GM04503 (cell line): ENCODE measurements at places on chromosomes 4 and X.
A peak's percentile ranks its signal among the peaks of the same experiment; 100 is the strongest.

- no peak for DNase-seq
These were observed 16.8 kb downstream of the FGFR3 start for GRCh38 chr4:1809754-1810502.

- DNase-seq, result no peak
These were observed 805.4 kb upstream of the GALNTL6 start for GRCh38 chr4:171007618-171008390.

DNA sequence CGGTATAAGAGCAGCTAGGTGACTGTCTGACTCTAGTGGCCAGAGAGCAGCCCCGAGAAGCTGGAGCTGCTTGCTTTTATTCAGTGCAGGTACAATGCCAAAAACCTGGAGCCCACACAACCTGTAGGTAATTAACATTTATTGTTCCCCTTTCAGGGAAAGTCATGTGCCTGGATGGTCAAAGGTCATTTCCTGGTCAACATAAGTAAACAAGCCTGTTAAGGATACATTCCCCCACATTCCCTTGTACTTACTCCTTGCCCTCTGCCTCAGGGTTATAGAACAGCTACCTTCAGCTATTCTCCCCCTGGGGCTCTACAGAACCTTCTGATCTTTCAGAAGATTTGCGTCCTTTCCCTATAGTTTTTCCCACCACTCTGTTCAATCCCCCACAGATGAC lies 253.4 kb downstream of the TMA16 start:
- no peak for DNase-seq

DNA sequence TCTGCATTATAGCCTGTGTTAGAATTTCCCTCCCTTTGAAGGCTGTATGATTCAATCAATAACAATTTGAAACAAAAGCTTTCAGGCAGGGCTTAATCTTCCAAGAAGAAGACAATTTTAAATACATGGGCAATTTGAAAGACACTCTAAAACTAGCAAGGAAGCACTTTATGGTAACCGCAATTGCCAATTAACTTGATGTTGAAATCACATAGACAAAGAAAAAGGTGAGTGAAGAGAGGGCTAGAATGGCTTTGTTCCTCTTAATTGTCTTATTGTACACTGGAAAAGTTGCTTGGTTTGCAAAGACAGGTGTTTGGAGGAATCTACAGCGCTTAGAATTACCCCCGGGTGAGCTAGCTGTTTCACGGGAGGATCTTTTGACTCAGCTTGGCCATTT lies 74.4 kb upstream of the PRKX start:
- no peak for DNase-seq

GRCh38 chr4:33160126-33160525 lies 2440.0 kb downstream of the PCDH7 start:
- no peak for DNase-seq

GRCh38 chr4:186688150-186688943 lies 35.3 kb downstream of the FAT1 start:
- DNase-seq, result no peak

DNA sequence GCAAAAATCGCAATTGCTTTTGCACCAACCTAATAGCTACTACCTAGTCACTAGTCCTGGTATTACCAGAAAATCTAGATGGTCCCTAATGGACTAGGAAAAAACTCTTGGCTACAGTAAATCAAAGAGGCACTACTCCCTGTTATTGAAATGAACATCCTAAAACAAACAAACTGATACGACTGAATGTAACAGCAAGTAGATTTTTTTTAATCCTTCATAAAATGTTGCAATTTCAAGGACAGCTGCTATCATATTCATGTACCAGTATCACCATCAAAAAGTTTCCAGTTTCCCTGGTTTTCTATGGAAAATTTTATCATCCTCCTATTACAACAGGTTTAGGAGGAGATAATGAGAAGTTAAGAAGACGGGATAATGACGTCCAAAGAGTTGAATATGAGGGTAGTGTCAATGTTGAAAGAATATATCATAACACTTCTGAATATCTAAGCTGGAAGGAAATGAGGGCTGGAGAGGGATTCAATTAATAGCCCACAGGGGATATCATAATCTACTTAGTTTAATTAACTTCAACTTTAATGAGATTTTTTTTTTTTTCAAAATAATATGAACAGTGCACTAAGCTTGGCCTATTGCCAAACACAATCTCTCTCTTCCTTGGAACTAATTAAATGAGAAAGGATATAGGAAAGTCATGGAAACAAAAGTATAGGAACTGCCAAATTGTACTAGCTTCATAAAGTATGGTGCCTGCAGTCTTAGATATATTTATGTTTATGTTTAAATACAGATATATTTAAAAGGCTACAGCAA lies 94.8 kb upstream of the SMIM10 start:
- DNase-seq, result no peak

- no peak for DNase-seq
These were observed 91.4 kb downstream of the KLHL13 start for GRCh38 chrX:118025226-118025625.

DNA sequence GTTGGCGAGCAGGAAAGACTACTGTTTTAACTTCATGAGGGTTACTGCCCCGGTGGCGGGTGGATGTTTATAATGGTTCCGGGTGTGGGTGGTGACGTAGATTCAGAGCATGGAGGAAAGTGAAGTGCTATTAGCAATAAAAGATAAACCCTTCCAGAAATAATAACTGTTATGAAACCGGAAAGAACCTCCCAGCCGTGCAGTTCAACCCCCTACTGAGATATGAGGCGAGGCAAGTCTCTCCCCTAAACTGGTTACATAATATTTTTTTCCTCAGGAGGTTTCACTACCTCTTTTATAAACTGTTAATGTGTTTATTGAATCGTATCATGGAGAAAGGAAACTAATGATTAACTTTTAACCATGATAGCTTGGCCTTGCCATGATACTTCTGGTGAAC lies 33.9 kb upstream of the STIM2 start:
- no peak for DNase-seq

GRCh38 chr4:110867251-110867960 lies 244.5 kb upstream of the PITX2 start:
- DNase-seq, result no peak

GRCh38 chrX:148310426-148311165 lies 189.8 kb upstream of the AFF2 start:
- no peak for DNase-seq

GRCh38 chr4:997375-998071 lies 4.3 kb upstream of the SLC26A1 start:
- no peak for DNase-seq

DNA sequence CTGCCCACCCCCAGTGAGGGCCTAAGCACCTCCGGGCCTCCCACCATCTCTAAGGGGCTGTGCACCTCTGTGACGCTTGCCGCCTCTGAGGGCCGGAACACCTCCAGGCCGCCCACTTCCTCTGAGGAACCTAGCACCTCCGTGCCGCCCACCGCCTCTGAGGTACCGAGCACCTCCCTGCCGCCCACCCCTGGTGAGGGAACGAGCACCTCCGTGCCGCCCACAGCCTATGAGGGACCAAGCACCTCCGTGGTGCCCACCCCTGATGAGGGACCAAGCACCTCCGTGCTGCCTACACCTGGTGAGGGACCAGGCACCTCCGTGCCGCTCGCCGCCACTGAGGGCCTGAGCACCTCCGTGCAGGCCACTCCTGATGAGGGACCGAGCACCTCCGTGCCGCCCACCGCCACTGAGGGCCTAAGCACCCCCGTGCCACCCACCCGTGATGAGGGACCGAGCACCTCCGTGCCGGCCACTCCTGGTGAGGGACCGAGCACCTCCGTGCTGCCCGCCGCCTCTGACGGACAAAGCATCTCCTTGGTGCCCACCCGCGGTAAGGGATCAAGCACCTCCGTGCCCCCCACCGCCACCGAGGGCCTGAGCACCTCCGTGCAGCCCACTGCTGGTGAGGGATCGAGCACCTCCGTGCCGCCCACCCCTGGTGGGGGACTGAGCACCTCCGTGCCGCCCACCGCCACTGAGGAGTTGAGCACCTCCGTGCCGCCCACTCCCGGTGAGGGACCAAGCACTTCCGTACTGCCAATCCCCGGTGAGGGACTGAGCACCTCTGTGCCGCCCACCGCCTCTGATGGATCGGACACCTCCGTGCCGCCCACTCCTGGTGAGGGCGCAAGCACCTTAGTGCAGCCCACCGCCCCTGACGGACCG lies 977 bp downstream of the MAGEE1 start:
- no peak for DNase-seq

- DNase-seq, result no peak
These were observed 39.3 kb upstream of the LPAR4 start for GRCh38 chrX:78708262-78708661.

- no peak for DNase-seq
These were observed at the start of gene CD38 for GRCh38 chr4:15778289-15779241. Gene CD38 (plus strand): TSS chr4:15778328. CDS start chr4:15778415, 87 bp downstream.

GRCh38 chrX:148500423-148501385 lies at the start of gene AFF2:
Gene AFF2 (plus strand): TSS chrX:148500617. CDS start chrX:148501098, 481 bp downstream.
- no peak for DNase-seq

DNA sequence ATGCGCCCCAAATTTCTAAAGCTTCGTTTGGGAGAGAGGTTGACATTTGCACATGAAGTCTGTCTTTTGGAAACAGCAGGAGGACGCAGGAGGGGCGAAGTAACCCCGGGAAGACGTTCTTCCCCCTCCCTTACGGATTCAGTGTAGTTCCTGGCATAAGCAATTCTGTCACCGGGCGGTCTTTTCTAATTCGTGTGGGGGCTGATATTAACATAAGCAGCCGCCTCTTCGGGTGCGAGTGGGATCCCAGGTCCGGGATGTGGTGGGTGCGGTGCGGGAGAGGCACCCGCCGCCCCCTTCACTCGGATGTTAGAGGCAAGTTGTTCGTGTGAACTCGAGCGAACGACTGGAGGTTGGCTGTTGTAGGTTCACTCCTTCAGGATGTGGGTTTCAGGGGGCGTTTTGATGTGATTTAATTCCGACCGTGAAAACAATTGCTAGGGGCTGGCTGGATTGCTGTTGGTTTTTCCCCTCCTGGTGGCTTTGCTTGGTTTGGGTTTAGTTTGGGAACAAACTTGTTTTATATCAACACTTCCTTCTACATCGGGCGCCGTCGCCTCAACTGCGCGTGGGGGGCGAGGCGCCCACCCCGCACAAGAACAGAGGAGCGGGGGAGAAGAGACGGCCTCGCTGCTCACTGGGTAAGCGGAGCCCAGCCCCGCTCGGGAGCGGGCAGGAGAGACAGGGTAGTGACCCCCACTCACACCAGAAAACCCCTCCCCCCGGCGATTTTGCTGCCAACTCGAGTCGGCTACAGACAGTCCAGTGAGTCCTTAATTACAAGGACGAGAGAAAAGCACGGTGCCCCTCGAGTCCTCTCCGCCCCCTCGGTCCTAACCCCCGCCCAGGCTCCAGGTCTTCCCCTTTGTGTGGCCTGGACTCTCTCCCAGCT lies 2.9 kb upstream of the LEF1 start:
- DNase-seq, result no peak

DNA sequence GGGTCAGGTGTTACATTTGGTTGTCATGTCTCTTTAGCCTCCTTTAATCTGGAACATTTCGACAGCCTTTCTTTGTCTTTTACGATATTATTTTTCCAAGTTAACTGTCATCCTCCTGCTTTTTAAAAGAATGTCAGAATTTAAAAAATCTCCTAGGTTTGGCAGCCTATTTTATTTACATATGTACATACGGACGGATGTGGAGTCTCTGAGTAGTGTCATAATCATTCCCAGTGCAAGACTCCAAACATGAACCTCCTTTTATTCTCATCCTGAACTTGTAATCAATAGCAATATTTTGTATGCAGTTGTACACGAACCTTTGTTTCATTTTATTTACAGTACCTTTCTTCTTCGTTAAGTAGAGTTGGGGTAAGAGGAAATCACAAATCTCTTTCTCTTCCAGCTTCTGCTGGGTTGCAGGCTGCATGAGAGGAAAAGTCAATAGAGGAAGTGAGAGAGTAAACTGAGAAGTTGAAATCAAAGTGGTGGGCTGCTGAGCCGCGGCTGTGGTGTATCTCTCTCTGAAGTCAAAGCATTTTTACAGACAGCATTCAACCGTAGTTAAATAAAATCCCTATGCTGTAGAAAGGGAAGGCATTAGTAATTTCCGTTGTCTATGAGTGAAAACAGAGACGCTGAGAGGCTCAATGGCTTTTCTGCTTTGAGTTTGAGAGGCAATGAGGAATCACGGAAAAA lies 53.9 kb upstream of the RPS6KA3 start:
- DNase-seq, result no peak

GRCh38 chr4:168993714-168994510 lies 16.1 kb downstream of the CBR4 start:
- DNase-seq, result peak; percentile 34

DNA sequence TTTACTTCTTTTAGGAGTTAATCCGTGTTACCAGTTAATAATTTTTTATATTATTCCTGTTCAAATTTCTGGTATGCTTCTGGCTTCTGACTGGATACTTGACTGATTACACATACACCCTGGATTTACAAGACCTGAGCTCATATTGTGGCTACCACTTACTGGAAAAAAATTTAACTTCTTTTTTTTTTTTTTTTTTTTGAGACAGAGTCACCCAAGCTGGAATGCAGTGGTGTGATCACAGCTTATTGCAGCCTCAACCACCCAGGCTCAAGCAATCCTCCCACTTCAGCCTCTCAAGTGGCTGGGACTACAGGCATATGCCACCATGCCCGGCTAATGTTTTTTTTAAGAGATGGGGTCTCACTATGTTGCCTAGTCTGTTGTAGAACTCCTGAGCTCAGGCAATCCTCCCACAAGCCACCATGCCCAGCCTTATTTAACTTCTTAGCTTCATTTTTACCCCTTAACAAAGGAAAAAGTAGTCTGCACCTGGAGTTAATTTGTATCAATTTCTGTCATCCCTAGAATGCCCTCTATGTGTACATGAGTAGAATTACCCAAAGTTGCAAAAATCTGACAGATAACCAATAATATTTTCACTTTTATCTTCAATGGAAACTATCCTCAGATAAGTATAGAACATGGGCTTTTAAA lies 50.3 kb downstream of the TMEM165 start:
- peak; percentile 61 for DNase-seq

DNA sequence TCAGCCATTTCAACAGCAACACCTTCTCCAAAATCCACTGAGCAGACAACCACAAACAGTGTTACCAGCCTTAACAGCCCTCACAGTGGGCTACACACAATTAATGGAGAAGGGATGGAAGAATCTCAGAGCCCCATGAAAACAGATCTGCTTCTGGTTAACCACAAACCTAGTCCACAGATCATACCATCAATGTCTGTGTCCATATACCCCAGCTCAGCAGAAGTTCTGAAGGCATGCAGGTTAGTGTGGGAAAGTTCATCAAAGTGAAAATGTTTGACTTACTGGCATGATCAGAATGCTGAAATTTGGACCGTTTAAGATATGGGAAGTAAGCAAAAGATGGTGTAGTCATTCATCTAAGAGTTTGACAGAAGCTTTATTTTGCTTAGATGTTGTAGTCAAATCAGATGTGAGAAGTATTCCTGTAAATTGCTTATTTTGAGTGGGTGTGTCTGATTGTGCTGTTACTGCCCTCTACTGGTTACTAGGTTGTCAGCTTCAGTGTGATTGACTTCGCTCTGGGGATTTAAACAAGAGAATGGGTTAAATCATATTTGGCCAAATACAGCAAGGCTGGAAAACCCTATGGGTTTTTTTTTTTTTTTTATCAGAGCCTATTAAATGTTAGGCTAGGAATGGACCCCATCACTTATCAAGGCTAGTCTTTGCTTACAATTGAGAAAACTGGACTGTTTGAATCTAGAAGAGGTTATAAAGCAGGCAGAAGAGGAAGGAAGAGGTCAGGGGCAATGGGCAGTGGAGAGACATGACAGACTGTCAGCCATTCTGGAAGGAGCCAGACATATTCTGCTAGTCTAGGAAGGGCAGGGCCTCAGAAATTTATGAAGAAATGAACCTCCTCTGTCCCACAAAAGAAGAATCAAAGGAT lies 130.3 kb downstream of the DIPK2B start:
- DNase-seq, result peak; percentile 5

- DNase-seq, result no peak
These were observed 8.7 kb downstream of the P2RY8 start for GRCh38 chrX:1528186-1528883.

- no peak for DNase-seq
These were observed 45.4 kb downstream of the INTS12 start for GRCh38 chr4:105662935-105663675.
